ENCODE measurements at places on chromosomes 1 and 21.

DNA sequence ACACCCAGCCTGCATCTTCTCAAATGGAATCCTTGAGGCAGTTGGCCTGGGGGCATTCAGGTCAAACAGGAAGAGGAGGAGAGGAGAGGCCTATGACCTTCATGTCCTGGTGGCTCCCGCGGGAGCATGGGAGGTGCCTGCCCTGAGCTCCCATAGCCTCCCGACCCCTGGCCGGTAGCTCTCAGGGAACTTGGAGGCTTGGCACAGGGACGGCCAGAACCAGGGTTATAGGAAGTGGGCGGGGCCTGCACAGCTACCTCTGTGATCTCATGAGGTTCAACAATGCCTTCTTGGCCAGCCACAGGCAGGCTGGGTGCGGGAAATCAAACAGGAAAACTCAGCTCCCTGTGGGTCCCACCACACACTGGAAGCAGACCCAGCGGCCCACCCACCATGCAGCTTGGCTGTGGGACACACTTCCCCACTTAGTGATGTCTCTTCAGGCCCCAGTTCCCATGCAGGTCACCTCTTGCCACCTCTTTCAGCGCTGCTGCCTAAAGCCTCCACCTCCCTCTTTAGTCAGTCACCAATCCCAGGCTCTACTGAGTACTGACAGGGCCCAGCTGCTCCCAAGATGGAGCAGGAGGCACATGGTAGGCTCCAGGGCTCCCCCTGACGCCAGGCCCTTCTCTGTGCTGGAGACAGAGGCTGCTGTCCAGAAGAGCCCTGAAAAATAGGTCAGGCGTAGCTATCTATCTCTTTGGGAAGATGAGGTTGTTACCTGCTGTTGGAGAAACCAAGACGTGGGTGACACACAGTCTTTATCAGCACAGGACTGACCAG is at the start of gene SLFNL1:
Gene SLFNL1 (minus strand): TSS at position 200 of the 783 bp plus-strand sequence. CDS start 1,065 bp downstream, outside the sequence.
- no peak for DNase-seq

- peak; percentile 73 for DNase-seq
These were observed 538 bp downstream of the ZNF672 start for GRCh38 chr1:248838357-248839167.

GRCh38 chr21:45069711-45070110 is 4.7 kb upstream of the ADARB1 start:
- DNase-seq, result no peak

DNA sequence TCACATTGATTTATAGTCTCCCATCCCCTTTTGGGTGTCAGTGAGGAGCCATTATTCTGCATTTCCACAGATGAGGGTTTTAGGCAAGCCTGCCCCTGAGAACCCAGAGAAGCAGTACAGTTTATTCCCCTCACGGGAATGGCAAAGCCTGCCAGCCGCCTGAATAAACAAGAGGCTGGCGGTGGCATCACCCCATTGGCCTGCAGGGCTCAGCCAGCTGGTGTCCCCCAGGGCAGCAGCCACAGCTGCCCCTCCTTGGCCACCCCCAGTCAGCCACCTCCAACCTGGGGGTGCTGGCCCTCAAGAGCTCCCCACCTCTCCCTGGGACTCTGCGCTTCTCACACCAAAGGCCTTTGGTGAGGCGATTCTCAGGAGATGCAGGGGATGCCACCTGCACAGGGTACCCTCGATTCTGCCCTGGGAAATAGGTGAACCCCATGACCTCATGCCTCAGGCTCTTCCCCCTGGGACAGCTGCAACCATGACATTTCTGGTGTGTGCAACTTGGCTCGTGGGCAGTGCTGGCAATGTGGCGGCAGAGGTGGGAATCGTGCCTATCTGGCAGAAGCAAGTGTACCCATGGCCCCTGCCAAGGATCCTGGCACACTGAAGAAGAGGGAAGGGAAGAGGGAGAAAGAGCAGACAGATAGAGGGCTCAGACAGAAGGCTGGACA is 14.0 kb downstream of the OLFML2B start:
- DNase-seq, result no peak

- no peak for DNase-seq
These were observed 43.6 kb downstream of the PLEKHA6 start for GRCh38 chr1:204316164-204316563.

- no peak for DNase-seq
These were observed 508.6 kb upstream of the ADAMTS5 start for GRCh38 chr21:27475363-27475955.

- DNase-seq, result no peak
These were observed 41.2 kb upstream of the RIPK4 start for GRCh38 chr21:41808094-41808493.

- DNase-seq, result no peak
These were observed 497.1 kb upstream of the PLXNA2 start for GRCh38 chr1:208741296-208741695.

DNA sequence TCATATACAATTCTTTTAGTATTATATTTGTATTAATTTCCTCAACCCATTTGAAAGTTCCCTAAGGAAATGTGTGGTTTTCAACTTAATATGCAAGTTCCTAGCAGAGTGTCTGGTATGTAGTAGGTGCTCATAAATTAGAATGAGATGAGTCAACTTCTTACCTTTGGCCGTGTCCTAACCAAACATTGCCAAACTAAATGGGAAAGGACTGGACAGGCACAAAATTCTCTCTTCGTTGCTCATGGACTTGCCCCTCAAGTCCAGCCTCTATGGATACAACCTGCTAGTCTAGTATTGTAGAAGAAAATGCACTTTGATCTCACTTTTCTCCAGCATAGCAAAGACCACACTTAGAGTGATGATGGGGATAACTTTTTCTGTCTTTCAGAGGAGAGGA is 11.6 kb upstream of the MRPS14 start:
- no peak for DNase-seq

- no peak for DNase-seq
These were observed 5.3 kb upstream of the P3R3URF start for GRCh38 chr1:46181343-46182260.

DNA sequence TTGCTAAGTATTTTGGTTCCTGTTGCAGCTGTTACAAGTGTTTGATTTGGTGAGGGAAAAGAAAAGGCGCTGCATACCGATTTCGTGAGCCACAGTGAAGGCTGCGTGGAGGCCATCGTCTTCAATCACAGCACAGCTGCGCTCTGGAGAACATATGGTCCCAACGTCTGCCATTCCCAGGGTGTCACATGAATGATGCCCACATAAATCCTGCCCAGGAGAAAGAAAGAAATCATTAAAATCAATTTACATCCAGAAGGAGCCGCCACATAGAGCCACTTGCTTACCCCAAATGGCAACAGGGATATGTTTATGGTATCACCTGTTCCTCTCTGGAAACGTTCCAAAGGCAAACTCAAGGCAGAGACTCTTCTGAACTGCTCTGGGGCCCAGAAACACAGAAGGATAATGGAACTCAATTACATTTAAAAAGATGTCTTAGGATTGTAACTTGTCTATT is 12.2 kb downstream of the ADAMTS5 start:
- no peak for DNase-seq

DNA sequence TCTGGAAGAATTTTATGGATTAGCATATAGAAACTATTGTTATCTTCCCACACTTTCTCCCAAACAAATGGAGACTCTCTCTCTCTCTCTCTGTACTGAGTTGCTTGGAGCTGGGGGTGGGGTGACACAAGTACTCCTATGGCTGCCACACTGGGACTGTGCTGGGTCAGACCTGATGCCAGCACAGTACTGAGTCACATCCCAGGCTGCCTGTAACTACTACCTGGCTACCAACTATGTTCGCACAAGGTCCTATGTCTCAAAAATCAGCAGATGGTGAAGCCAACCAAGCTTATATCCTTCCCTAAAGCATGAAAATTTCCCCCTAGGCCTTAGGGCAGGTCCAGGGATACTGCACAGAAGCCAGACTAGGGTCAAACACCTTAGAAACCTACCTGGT is 66.6 kb downstream of the FAF1 start:
- no peak for DNase-seq

- no peak for DNase-seq
These were observed 10.0 kb upstream of the FAAP20 start for GRCh38 chr1:2204415-2205190.

All from T-helper 2 cell (primary cell).